Activated CD4-positive, alpha-beta T cell treated with anti-CD3 and anti-CD28 coated beads for 4 hours (primary cell): ENCODE measurements at places on chromosomes 12 and 14.

GRCh38 chr14:54899573-54899972, 3.1 kb downstream of the GCH1 start:
- no peak for DNase-seq

- DNase-seq, result no peak
These were observed 1036.6 kb downstream of the TRHDE start for GRCh38 chr12:73308747-73309146.

- DNase-seq, result no peak
These were observed 8.2 kb downstream of the NUAK1 start for GRCh38 chr12:106130474-106131113.

DNA sequence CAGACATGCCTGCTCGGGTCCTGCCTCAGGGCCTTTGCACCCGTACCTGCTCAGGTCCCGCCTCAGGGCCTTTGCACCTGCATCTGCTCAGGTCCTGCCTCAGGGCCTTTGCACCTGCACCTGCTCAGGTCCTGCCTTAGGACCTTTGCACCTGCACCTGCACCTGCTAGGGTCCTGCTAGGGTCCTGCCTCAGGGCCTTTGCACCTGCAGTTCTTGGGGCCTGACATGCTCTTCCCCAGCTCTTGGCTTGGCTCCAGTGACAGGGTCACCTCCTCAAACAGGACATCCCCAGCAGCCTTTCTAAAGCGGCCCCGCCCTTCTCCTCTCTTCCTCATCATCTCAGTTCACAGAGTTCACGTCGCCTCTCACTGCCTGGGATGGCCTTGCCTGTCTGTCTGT, 54.9 kb upstream of the NCOR2 start:
- no peak for DNase-seq

DNA sequence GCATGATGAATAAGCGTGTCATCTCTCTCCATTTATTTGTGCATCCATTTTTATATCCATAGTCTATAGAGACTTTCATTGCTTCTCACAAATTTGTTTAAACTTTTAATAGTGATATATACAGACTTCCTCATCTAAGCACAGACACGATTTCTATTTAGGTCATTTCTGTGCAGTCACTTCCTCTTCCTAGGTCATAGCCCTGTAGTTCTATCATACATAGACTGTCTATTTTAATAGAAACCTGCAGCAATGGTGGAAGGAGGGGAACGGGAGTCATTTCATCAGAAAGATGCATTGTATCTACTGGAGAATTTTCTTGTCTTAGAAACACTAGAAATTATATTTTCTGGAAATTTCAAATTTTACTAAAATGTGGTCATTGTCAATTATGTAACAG, 133.4 kb upstream of the FGD4 start:
- no peak for DNase-seq

DNA sequence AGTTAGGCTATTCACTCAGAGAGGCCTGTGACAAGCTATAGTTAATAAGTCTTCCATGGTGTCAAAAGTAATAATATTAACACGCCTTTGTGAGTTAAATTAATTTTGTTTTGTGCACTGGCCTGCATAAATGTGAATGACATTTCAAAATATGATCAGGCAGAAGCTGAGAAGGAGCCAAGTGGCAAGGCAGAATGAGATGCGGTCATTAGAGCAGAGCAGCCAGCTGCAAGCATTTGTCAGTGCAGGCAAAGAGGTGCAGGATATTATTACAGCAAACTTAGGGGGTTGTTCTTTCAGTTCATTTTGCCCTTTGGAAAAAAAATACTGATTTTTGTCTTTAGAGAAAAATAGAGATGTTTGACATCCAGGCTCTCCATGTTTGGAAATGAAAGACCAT, 364.5 kb downstream of the PAWR start:
- no peak for DNase-seq

DNA sequence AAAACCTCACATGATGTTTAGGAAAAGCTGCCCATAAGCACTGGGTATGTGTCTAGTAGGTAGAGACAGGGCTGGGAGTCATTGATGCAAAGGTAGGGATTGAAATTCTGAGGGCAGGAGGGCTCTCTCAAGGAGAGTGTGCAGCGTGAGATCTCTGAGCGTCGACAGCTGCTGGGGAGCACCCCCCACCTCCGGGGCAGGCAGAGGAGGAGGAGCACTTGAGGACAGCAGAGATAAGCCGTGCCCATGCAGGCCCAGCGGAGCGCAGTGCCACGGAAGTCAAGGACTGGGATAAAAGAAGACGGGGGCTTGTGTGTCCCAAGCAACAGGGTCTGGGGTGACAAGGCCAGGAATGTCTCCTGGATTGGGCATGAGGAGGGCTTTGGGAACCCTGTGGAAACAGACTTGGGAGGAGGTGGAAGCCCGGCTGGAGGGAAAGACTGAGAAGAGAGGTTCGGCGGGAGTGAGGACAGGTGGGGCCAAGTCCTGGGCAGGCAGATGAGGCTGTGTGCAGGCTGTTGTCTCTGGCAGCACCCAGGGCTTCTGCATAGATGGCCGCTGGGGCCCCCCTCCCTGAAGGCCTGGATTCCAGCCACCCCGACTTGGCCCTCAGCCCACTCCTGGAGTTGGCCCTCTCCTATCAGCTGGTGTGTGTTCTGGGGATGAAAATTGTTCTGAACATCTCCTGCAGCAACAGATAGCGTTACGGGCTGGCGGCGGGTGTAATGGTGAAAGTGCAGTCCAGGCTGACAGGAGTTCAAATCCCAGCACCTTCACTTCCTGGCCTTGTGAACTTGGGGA, 1.9 kb downstream of the CACNA2D4 start:
- DNase-seq, result no peak

GRCh38 chr12:5506821-5507231, 74.9 kb downstream of the NTF3 start:
- no peak for DNase-seq

DNA sequence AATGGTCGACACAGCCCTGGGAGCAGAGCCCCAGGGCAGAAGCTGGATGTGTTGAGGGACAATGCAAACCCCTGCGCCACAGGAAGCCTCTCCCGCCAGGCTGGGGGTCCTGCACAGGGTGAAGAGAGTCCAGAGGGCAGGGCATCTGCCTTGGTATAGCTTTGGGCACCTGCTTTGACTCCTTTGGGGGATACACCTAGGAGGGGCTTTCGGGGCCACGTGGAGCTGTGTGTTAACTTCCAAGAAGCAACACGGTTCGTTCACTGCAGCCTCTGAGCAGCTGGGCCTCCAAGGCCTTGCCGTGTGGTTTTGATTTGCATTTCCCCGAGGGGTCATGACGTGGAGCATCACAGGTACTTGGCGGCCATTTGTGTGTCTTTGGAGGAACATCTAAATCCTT, 5.8 kb upstream of the PUS1 start:
- no peak for DNase-seq

DNA sequence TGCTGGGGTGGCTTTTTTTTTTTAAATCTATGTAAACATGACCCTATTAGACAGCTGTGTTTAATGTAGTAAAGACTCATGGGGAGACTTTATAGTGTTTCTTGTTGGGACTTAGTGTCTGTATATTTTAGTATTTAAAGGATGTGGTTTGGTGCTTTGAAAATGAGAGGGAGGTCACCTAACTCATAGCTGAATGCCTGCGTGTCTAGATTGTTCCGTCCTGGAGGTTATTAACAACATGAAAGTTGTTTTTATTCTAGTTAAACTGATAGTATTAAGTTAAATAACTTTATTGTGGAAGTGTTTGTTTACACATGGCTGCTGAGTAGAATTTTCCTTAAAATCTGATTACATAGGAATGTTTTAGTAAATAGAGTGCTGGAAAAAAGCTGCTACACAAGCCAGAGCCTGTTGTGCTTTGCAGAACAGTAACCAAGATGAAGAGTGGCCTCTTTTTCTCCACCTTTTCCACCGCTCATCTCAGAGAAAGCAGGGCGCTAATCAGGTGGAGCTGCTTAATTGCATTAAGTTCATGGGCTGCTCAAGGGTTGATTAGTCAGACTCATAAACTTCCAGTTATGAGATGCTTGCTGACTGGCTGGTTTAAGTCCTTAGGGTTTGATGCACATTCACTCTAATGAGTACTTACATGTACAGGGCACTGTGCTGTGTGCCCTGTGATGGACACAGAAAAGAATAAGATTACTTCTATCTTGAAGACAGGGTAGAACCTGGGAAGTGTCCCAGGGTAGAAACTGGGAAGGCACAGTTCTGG, 62.7 kb downstream of the FBXO34 start:
- DNase-seq, result peak; percentile 13

- DNase-seq, result no peak
These were observed 14.6 kb downstream of the GNPNAT1 start for GRCh38 chr14:52776816-52777215.

GRCh38 chr14:85387181-85387580, 142.8 kb upstream of the FLRT2 start:
- DNase-seq, result no peak

DNA sequence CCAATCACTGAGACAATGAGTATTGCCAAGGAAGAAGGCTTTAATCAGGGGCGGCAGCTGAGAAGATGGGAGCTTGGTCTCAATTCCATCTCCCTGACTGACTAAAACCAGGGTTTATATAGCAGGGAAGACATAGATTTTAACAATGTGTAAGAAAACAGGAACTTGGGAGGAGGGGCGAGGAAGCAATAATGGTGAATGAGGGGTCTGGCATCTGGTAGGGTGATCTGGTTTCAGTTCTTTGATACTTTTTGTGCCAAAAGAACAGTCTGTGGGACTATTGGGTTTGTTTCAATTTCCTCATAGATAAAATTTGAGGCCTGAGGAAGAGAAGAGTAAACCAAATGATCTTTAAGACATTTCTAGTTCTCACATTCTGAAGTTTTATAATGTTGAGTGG, 49.2 kb downstream of the FUT8 start:
- DNase-seq, result no peak

DNA sequence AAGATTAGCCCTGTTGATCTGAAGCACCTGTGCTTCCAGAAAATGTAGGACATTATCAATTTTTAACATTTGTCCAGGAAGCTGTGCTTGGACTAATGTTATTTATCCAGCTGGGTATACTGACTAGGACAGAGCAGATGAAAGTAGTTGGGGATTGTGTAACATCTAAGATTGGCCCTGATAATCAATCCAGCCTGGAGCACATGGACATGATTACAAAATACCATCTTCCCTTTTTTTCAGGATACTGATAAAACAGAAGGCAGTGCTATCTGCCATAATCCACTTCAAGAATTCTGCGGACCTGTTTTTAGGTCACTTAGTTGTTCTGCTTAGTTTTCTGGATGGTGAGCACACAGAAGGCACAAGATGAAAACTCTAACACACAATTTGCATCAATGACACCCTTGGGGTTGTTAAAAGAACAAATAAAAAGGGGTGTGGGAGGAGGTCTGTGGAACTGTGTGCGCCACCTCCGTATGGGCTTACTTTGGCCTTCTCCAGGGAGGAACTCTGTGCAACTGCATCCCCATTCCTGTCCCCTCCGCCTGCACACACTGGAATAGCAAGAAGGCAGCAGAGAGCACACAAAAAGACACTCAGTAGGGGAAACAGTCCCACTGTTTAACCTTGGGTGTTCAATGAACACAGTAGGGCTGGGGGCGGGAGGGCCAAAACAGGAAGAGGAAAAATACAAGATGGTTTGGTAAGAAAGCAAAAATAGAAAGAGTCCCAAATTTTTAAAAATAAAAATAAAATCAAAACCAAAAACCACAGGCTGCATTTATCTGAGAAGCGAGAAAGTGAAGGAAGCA, 31.1 kb upstream of the DUSP6 start:
- DNase-seq, result no peak

GRCh38 chr12:65608319-65608916, 215.9 kb upstream of the HMGA2 start:
- DNase-seq, result no peak

GRCh38 chr12:18886962-18887361, 149.0 kb downstream of the CAPZA3 start:
- DNase-seq, result no peak

DNA sequence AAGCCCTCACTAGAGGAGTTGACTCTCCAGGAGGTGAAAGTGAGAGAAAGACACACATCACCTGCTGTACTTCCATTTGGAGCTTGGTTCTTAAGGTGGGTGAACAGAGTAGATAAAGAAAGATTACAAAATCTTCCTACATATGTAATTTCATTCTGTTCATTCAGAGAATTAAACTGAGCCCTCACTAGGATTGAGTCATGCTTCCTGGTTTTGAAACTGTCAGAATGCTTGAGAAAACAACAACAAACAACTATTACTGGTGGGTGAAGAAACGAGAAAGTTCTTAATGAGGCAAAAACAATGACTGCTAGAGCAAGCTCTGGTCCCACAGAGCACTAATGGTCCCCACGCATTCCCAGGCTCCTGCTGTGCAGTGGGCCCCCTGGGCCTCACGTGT, 841.7 kb downstream of the VRK1 start:
- DNase-seq, result no peak

GRCh38 chr12:127761880-127762279, 505.1 kb upstream of the TMEM132C start:
- no peak for DNase-seq

GRCh38 chr12:131671276-131671675, 39.6 kb upstream of the SFSWAP start:
- no peak for DNase-seq

- DNase-seq, result no peak
These were observed 56.9 kb downstream of the AMN start for GRCh38 chr14:102979406-102979805.

DNA sequence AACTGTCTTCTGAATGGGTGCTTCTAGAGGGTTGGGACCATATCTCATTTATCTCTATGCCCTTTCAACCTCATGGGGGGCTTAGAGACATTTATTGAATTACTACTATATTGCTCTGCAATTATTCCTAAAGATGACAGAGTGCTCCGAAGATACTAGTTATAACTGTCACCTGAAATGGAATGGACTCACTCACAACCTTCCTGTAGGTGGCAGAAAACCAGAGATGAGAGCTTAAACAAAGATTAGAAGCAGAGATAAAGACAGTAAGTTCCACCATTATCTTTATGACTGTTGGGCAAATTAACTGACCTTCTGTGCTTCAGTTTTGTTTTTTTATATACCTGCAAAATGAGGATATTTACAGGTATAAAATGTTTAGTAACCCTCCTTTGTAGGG, 31.5 kb upstream of the GTF2A1 start:
- DNase-seq, result no peak

DNA sequence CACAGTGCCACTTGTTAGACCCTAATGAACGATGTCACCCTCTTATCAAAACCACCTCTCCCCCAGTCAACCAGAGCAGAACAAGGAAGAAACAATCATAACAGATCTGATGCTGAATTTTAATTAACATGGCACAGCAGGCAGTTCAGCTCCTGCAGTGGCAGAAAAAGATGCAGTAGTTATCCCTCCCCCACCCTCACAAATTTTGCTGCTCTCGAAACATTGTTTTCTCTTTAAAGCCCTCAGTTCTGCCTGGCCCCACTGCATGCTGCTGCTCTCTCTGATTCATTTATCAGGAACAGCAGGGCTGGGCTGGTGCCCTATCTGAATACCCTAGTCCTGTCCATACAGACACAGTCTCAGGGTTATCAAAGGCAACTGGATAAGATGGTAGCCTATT, 12.2 kb downstream of the CCDC175 start:
- no peak for DNase-seq
